SJSA1 (cell line): ENCODE measurements at places on chromosomes 5 and 9. TPM values are rescaled to one million over a fixed set of nuclear protein-coding genes. Genes with fewer than 3 reads are reported as not detected.

DNA sequence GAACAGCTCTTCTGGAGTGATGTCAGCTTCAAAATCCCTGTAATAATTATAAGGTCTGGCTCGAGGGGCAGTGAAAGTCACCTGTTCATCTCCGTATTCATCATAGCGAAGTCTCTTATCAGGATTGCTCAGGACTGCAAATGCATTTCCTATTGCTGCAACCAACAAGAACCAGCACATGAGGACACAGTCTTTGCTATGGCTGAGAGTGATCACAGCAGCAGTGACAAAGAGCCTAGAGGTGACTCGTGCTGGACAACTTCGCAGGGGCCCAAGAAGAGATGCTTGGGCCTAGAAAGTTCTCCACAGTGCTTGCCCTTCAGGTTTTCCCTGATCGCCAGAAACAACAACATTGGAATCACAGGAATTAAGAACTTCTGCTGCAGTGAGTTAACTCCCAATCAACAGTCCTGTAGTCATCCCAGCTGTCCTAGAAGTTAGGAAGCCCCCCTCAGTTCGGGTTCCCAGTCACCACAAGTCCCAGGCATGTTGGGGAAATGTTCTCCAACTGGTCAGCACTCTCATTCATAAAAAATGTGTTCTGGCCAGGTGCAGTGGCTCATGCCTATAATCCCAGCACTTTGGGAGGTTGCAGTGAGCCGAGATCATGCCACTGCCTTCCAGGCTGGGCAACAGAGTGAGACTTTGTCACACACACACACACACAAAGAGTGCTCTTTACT, 13.0 kb downstream of the DNAJC18 start:
- no peak for DNase-seq
- no peak overlapping the region for H3K4me3 ChIP-seq
- H3K27ac ChIP-seq: no peak overlapping the region
- no peaks in the 10 kb centered on the region for H3K27me3 ChIP-seq

GRCh38 chr9:94811074-94811473, 84.6 kb downstream of the AOPEP start:
- peaks cover 13% of the 10 kb centered on the region for H3K4me1 ChIP-seq
- no peak overlapping the region for H3K27ac ChIP-seq
- peaks cover 20% of the 10 kb centered on the region; the same call in 1 of the 2 replicates for H3K36me3 ChIP-seq
- DNase-seq: no peak

GRCh38 chr9:81559197-81559596, 130.2 kb downstream of the TLE1 start:
- H3K27ac ChIP-seq: peak overlapping the region; percentile 88
- no peaks in the 10 kb centered on the region for H3K36me3 ChIP-seq

EGFLAM gene
- total RNA-seq: 0.08 TPM in 1 of 2 replicates, not detected in the other

DNA sequence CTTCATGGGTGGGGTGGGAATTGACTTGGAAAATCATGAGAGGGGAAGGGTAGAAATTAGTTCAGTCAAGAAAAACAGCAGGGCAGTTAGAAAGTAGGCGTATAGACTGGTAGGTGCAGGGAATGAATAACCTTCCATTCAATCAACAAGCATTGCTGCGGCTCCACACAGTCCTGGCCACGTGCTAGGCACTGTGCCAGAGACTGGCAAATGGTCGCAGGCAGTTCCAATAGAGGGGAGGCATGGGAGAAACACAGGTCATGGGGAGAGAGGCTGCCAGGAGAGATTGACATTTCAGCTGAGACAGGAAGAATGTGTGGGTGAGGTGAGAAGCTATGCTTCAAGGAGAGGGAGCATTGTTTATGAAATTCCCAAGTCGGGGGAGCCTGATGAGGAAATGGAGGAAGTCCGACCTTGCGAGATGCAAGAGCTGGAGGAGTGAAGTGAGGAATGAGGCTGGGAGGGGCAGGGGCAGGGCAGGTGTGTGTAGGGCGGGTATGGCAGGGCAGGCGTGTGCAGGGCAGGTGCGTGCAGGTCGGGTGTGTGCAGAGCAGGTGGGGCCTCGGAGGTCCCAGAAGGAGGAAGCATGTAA, 54.4 kb upstream of the PPARGC1B start:
- H3K4me1 ChIP-seq: no peaks in the 10 kb centered on the region
- no peaks in the 10 kb centered on the region for H3K36me3 ChIP-seq
- no peak for DNase-seq

- no peaks in the 10 kb centered on the region for H3K4me1 ChIP-seq
- H3K4me3 ChIP-seq: no peak overlapping the region
- peaks cover 17% of the 10 kb centered on the region for H3K36me3 ChIP-seq
- H3K27me3 ChIP-seq: no peaks in the 10 kb centered on the region
Observed at GRCh38 chr9:97598461-97599288, 34.5 kb downstream of the TSTD2 start.

GIN1 gene
- 6.6 and 12.4 TPM in 2 replicates for total RNA-seq

TEK gene
- total RNA-seq: 3.2 and 4.0 TPM in 2 replicates

- peaks cover 9% of the 10 kb centered on the region for H3K27me3 ChIP-seq
- no peak overlapping the region for H3K4me3 ChIP-seq
- no peaks in the 10 kb centered on the region for H3K4me1 ChIP-seq
Observed at GRCh38 chr9:93952784-93953495, 2.2 kb downstream of the BARX1 start.

TRAF2 gene
- 11.3 and 17.1 TPM in 2 replicates for total RNA-seq

DNA sequence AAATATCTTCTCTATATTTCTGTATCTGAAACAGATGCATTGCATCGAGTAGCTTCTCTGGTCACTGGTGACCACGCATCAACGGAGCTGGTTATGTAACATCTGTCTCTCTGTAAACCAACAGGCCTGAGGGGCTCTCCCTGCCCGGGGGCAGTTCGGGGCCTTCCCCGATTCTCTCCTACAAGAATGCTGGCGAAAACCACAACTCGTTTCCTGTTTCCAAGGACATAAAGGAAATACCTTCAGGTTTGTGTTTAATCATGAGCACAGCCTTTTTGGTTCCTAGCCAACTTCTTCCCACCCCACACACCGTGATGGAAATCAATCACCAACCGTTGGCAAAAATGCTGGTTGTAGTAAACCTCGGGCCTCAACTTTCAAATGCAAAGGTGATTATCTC, 25.1 kb downstream of the GDNF start:
- DNase-seq: peak; percentile 89
- H3K4me1 ChIP-seq: peaks cover 57% of the 10 kb centered on the region
- H3K4me3 ChIP-seq: no peak overlapping the region

IL31RA gene
- total RNA-seq: 6.8 and 8.9 TPM in 2 replicates

DNA sequence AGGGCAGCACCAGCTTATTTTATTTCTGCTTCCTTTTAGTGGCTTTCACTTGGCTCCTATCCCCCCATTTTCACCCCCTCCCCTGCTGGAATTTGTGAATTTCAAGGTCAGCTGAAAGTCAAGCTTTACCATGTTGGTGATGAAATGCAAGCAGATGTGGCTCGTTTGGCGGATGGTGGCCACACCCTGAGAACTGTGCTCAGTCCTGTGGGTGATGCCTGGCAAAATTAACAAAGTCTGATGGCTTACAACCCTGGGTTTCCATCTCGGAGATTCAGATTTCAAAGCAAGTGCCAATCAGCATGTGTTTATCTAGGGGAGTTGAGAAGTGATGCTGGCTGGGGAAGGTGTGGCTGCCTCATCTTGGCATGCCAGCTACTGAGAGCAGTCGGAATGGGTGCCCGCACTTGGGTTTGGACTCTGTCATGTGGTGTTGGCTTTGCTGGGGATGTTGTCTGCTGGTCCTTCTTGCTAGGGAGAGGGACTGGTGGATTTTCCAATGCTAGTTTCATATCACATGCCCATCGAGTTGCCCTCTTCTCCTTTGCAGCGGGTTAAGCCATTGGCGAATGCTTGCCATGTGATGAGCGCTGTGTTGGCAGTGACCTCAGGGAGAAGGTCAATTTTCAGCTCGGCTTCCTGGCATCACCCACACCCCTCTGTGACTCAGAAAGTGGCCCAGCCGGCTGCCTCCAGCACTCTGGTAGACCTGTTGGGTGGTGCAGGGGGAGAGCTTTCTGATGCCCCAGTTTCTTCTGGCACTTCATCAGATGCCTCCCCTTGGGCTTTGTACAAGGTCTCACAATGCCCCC, 77.0 kb upstream of the PITX1 start:
- no peaks in the 10 kb centered on the region for H3K4me1 ChIP-seq
- peaks cover 3% of the 10 kb centered on the region; the same call in 1 of the 2 replicates for H3K27me3 ChIP-seq
- no peak for DNase-seq
- H3K36me3 ChIP-seq: no peaks in the 10 kb centered on the region
- H3K4me3 ChIP-seq: no peak overlapping the region

DNA sequence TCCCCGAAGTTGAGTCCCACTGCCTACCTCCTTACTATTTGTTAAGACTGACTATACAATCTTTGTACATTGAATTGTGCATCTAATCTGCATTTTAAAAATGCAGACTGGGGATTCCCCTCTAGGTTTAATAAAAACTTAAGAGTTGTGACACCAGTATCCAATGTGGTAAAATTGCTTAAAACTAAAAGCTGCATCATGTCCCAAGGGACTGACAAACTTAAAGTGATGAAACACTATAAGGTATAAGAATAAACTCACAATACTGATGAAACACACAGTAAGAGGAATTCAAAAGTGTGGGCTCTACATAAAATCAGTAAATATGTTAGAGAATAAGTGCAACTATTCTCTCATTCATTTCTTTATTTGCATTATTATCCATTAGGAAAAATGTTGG, 1905.1 kb downstream of the MAT2B start:
- H3K4me1 ChIP-seq: no peaks in the 10 kb centered on the region
- no peaks in the 10 kb centered on the region for H3K27me3 ChIP-seq
- no peak overlapping the region for H3K4me3 ChIP-seq
- H3K36me3 ChIP-seq: no peaks in the 10 kb centered on the region
- H3K27ac ChIP-seq: no peak overlapping the region

FAM170A gene
- not detected in 2 replicates for total RNA-seq

- DNase-seq: no peak
- peaks cover 59% of the 10 kb centered on the region for H3K27me3 ChIP-seq
- no peak overlapping the region for H3K4me3 ChIP-seq
- no peak overlapping the region for H3K27ac ChIP-seq
- H3K4me1 ChIP-seq: peaks cover 9% of the 10 kb centered on the region
Observed at GRCh38 chr9:124010665-124011321, 775 bp upstream of the LHX2 start.

DNA sequence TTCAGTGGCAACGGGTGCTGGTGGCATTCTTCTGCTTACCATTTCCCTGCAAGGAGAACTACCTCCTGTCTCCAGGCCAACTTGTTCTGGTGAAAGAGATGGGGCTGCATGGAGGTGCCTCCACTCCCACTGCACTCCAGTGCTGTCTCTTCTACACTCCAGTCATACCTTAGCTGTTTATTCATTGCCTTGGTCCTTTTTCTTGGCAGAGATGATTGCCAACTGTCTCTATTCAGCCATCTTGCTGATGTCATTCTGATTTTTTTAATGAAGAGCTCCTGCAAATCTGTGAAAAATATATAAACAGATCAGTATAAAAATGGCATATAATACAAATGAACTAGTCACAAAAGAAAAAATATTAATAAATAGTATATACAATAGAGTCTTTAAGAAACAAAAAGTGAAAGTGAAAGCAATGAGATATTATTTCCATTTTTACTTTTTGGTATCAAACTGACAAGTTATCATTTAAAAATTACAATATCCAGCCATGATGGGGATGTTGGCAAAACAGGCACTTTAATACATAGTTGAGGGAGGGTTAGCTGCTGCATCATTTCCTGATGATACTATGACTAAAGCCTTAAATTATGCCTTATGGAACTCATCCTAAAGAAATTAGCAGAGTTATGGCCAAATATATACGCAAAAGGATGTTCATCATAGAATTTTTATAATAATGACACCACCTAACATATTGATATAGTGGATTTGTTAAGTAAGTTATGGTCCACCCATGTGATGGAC, 109.4 kb downstream of the CARTPT start:
- no peak overlapping the region for H3K27ac ChIP-seq
- H3K36me3 ChIP-seq: no peaks in the 10 kb centered on the region
- no peak overlapping the region for H3K4me3 ChIP-seq
- no peaks in the 10 kb centered on the region for H3K27me3 ChIP-seq
- DNase-seq: no peak

GRCh38 chr5:107378218-107378899, 292.4 kb downstream of the EFNA5 start:
- H3K36me3 ChIP-seq: no peaks in the 10 kb centered on the region
- no peaks in the 10 kb centered on the region for H3K27me3 ChIP-seq
- peaks cover 58% of the 10 kb centered on the region for H3K4me1 ChIP-seq
- H3K4me3 ChIP-seq: no peak overlapping the region
- peak; percentile 50 for DNase-seq

GNAQ gene
- total RNA-seq: 22.9 and 46.2 TPM in 2 replicates

GRCh38 chr5:6780802-6781391, 67.7 kb downstream of the TENT4A start:
- H3K27me3 ChIP-seq: no peaks in the 10 kb centered on the region; the same call in 1 of the 2 replicates
- H3K4me1 ChIP-seq: no peaks in the 10 kb centered on the region
- H3K36me3 ChIP-seq: no peaks in the 10 kb centered on the region
- no peak overlapping the region for H3K4me3 ChIP-seq

GFI1B gene
- total RNA-seq: 0.05 TPM in 1 of 2 replicates, not detected in the other

PCDHA12 gene
- not detected in 2 replicates for total RNA-seq

DNA sequence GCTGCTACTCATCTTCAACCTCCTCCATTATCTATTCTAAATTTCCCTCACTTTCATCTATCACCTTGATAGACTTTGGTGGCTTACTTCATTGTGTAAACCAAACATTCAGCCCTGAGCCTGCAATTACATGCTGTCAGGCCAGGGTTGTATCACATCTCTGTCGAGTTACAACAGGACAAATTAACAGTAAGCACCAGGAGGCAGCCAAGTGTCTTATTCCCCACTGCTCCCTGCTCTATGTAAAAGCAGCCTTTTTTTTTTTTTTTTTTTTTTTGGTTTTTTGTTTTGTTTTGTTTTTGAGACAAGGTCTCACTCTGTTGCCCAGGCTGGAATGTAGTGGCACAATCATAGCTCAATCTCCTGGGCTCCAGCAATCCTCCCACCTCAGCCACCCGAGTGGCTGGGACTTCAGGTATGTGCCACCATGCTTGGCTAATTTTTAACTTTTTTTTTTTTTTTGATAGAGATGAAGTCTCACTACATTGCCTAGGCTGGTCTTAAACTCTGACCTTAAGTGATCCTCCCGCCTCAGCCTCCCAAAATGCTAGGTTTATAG, 15.2 kb upstream of the ZCCHC9 start:
- H3K4me1 ChIP-seq: no peaks in the 10 kb centered on the region
- DNase-seq: no peak
- H3K4me3 ChIP-seq: no peak overlapping the region
- no peaks in the 10 kb centered on the region for H3K36me3 ChIP-seq
- no peaks in the 10 kb centered on the region for H3K27me3 ChIP-seq

SLC45A2 gene
- total RNA-seq: not detected in 2 replicates

C9orf50 gene
- not detected in 2 replicates for total RNA-seq

GRCh38 chr5:146365618-146366017, 27.0 kb downstream of the POU4F3 start:
- no peak overlapping the region for H3K4me3 ChIP-seq
- H3K27ac ChIP-seq: no peak overlapping the region
- no peak for DNase-seq
- peaks cover 13% of the 10 kb centered on the region for H3K4me1 ChIP-seq
